ENCODE measurements at places on chromosomes 4 and X.

GRCh38 chrX:97389761-97390192, 506.1 kb downstream of the RPA4 start:
- no peak for DNase-seq

DNA sequence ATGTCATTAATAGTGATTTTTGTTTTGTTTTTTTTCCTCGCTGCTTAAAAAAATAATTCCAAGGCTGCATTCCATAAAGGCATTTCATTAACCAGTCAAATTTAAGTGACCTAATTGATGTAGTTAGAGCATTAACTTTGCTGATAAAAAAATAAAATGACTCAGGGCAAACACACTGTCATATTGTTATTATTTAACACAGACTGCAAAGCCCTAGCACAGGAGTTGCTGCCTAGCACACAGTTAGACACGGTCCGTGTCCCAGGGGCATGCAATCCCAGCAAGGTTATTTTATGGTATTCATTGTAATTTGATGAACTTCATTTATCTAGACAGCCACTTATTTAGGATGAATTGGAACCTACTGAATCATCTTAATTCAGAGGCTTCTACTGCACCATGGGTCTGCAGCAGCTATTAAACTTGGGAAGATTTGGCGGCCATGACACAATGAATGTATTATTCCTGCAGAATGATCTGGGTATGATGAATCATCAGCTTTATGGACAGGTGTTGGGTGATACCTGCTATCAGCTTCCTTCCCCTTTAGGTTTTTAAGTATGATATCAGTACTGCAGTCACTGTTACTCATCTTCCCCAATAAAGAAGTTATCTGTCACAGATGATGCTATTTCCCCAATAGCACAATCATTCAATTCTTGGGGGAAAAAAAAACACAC, 182.7 kb downstream of the PPARGC1A start:
- no peak for DNase-seq

DNA sequence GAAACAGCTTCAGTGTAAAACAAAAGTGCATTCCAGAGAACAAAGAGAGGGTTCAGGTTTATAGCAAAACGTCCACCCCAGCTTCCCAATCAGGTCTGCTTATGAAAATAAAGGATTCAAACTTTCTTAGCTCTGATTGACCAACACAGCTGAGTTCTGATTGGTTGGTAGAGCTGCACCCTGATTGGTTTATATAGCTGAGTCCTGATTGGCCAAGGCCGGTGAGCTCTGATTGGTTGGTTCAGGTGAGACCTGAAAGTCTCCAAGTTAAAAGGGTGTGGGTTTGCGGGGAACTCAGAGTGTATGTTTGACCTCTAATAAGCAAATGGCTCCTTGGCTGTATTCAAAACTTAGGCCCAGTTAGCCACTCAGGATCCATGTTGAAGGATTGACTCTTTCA, 20.9 kb downstream of the CLRN2 start:
- no peak for DNase-seq

DNA sequence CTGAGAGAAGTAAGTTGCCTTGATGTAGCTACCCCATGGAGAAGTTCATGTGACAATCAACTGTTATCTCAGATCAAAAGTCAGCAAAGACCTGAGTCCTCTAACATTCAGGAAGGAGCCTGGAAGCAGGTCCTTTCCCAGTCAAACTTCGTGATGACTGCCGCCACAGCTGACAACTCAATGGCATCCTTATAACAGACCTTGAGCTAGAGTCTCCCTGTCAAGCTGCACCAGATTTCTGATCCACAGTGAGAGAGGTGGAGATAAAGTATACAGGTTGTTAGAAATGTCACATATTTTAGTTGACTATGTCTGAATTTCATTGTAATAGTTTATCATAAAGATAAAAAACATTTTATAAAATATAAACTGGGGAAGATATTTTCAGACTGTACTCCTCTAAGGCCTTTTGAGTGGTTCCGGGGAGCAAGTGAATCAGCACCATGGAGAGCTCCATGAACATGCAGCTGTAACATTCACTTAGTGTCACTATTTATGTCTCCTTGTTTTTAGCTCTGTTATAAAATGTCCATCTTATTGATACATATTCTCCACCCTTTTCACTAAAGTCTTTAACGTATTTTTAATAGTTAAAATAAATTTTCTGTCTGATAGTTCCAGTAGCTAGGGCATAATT, 1653.5 kb upstream of the AGA start:
- DNase-seq, result no peak

DNA sequence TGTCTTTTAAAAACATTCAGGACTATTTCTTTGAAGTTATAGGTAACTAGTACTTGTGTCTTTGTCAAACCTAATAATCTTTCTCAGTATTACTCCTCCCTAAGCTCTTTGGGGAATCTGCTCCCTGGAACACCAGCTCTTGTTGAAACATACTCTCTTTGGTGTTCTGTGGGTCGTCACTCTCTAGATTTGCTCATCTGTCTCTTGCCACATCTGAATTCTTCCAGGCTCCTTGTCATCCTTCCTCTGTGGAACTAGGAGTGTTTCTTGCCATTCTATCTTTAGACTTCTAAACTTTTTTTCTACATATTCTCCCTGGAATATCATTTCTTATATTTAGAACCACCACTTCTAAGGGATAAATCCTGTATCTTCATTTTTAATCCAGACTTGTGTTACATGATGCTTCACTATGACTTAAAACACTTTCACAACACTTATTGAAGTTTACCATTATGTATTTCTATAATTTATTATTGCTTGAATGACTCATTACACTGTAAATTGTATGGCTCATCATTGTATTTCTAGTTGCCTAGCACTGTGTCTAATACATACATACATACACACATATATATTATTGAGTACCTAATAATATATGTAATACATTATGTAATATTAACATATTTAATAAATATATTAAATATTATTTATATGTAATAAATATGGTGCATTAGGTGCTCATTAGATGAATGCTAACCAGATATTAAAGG, 186.1 kb downstream of the TMA16 start:
- no peak for DNase-seq
